ENCODE measurements at places on chromosomes 1 and 21. TPM values are rescaled to one million over a fixed set of nuclear protein-coding genes. Genes with fewer than 3 reads are reported as not detected.

DNA sequence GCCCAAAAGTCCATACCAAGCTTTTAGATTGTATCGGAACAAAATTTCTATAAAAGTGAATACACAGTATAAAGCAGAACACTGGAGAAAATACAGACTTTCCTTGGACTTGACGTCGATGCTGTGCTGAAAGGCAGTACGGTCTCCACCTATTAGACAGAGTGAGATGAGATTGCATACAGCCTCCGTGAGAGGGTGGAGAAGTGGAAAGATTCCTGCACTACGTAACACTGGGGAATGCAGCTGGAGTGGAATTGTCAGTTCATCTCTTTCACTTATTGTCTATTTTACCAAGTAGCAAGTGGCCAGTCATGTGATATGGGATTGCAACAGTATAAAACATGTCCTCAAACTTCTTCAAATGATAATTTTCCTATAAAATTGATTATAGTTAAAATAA, 209.5 kb downstream of the ZP4 start:
- DNase-seq = no peak

DNA sequence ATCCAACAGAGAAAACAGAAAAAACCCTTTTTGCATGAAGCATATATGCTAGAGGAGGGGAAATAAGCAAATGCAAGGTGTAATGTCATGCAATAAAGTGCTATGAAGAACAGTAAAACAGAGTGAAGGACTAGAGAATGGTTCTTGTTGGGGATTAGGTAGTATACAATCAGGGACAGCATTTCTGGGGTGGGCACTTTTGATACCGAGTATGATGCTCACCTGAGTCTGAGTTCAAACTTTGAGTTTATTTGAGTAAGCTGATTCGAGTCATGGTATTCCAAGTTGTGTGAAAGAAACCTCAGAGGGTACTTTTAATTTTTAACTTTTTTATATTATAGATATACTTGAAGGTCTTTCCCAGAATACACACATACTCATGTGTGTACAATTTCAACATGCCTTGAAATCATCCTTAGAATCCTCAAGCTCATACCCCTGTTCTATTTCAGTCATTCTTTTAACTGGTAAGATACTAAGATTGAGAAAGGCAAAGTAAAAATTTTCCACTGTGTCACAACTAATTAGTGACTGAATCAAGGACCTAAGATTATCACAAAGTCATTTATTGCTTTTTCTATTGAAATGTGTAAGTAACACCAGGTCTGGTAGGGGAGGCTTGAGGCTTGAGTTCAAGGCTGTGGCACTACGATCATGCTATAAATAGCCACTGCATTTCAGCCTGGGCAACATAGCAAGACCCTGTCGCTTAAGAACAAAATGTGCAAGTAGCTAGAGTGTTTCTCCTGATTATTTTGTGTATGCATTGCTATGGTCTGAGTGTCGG, 12.1 kb downstream of the LRRC8B start:
- DNase-seq = no peak

- DNase-seq = no peak
Observed at GRCh38 chr1:14616632-14617396, 18.3 kb downstream of the KAZN start.

GRCh38 chr1:107474877-107475612, 334.2 kb downstream of the NTNG1 start:
- no peak for DNase-seq

GRCh38 chr1:70360321-70360720, 5.8 kb upstream of the ANKRD13C start:
- no peak for DNase-seq

DNA sequence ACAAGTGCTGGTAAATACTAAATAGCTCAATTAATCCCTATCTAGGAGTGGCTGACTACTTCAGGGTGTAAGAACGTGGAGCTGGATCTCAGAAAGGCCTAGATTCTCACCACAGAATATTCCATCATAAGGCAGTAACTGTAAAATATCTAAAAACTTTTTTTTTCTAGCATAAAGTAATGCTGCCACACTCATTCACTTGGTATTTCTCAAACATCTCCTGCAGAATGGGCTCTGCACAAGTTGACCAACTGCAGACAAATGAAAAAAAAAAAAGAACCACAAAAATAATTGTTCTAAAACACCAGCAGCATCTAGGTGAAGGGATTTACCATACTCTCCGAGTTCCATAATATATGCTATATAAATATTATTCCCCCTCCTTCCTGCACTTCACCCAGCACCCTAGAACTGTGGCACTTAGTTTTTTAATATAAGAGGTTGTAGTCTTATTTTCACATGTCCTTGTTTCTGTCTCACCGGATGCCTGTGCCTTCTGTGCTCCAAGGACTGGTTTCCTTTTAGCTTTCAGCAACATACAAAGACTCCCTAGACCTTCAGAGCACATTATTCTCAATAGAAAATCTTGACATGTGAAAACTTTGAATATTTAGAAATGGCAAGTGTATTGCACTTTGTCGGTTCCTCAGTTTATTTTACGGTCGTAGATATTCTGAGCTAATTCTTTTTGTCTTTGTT, 8.9 kb downstream of the VSIG8 start:
- DNase-seq = peak; percentile 34

DNA sequence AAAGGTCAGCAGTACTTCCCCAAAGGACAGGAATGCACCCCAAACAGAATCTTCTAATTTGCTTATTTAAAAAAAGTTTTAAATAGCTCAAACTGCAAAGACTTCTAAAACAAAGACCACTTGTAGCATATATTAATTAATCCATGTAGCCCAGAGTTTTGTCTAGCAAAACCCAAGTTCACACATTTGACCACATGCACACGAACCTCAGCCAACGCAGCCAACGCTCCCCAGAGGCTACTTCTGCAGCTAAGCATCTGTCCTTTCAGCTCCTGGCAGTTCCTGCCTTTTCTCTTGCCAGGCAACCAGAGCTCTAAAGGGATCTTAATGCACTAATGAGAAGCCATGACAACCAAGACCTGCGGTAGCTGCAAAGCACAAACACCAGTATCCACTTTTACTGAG, 89.6 kb downstream of the RERE start:
- DNase-seq = peak; percentile 69

- no peak for DNase-seq
Observed at GRCh38 chr1:40058453-40059337, 18.2 kb downstream of the CAP1 start.

DNA sequence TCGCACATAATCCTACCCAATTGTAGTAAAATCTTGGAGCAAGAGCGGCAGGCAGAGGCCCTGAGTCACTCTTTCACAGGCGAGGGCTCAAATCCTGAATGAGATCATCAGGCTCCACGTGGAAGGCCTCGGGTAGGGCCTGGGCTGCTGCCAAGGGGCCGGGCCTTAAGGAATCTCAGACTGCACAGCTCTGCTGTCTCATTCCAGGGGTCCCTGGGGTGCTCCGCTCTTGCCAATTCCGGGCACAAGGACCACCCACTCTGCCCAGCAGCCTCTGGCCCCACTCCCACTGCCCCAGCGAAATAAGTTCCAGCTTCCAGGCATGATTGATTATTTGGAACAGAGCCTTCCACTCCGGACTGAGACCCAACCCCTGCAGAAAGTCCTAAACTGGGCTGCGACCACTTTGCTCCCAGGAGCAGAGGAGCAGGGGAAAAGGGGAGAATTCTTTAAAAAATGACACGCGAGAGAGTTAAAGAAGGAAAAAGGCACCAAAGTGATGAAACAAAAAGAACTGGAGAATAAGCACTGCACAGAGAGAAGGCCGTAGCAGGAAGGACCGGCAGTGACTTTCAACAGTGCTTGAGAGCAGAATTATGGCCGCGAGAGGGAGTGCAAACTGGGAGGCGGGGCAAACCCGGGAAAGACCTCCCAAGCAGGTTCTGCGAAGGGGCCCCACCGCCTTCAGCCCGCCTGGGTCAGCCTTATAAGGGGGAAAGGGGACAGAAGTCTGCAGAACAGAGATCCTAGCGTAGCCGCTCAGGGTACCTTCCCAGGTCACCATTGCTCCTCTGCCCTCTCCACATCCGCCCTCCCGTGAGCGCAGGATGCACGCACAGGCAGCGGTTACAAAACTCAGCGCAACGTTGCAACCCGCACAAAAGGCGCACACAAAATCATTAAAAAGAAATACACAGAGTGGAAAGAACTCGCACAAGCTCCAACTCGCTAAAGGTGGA, 2.0 kb downstream of the ADAMTS1 start:
- DNase-seq = peak; percentile 98

GRCh38 chr1:209267968-209268367, 315.5 kb upstream of the CAMK1G start:
- DNase-seq = no peak

DNA sequence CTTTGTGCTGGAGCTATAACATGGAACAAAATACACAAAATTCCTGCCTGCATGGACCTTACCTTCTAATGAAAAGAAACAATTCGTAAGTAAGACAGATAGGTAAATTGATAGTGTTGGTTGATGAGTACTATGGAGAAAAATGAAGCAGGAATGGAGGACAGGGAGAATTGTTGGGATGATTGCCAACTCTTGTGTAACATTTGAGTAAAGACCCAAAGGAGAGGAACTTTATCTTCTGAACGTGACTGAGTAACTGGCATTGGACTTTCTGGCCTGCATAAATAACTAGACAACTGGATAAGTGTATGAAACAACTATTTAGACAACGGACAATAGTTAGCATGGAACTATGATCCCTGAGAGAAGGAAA, 6.8 kb upstream of the EFCAB14 start:
- DNase-seq = no peak

GRCh38 chr21:24045775-24046215, 1561.5 kb downstream of the MRPL39 start:
- peak; percentile 61 for DNase-seq

GRCh38 chr1:68819190-68819829, 322.4 kb upstream of the DEPDC1 start:
- DNase-seq = no peak

GRCh38 chr1:240823357-240823756, 211.4 kb upstream of the GREM2 start:
- no peak for DNase-seq

DNA sequence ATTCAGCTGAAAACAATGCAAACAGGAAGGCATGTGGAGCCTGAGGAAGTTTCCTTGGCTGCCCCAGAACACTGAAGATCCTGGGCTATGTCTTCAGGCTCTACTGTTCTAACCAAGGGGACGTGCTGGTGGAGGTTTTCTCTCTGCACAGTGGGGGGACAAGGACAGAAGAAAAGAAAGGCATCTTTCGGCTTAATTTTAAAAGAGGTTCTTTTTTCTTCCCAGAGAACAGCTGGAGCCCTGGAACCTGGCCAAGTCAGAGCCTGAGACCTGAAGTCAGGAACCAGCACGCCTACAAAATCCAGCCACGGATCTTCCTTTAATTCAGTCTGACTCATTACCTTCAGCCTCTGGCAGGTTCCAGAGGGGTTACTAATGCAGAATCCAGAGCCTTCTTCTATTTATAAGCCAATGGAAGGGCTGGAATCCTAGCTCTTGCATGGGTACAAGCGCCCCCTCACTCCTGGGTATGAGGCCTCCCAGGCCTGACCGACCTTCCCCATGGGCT, 19.8 kb downstream of the CTNNBIP1 start:
- DNase-seq = peak; percentile 81

- DNase-seq = peak; percentile 72
Observed at GRCh38 chr1:28437924-28438699, 67.7 kb upstream of the RCC1 start.

DNA sequence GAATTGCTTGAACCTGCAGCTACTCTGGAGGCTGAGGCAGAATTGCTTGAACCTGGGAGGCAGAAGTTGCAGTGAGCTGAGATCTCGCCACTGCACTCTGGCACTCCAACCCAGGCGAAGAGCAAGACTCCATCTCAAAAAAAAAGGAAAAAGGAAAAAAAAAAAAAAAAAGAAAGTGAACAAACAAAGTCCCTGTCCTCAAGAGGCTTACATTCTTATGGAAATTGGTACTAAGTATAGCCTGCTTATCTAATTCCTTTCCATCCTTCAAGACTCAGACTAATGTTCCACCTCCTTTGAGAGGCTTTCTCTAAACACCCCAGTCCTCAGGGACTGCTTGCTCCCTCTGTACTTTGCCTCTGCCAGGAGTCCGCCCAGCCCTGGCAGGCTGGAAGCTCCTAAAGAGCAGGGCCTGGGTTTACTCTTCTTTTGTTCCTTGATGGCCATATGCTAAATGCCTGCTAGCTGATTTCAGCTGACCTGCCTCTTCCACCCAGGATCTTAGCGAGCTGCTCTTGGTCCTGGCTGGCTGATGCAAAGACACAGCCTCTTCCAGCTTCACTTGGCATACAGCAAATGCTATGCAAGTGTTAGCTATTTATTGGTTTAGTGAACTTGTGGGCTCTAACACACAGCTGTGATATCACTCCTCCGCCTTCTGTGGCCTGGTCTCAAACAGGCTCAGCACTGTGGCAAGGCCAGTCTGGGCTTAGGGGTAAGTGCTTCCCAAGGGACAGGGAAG, 9.8 kb downstream of the SLC9A1 start:
- DNase-seq = peak; percentile 43

DNA sequence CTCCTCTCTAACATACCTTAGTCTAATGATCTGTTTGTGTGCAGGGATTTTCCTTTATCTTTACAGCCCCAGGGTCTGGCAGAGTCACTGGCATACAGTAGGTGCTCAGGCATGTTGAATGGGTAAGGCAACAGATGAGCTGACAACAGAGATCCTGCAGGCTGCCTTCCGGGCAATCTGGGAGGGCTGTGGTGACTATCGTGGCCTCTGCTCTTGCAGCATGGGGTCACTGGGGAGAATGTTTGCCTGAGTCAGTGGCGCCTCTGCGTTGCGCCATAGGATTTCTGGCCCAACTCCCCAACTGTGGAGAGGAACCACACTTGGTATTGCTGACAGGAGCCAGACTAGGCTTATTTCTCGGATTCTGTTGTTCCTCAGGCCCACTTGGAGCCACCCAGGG, 93.8 kb downstream of the LAMC2 start:
- DNase-seq = peak; percentile 60

GRCh38 chr1:45044916-45045315, 32.9 kb downstream of the UROD start:
- no peak for DNase-seq

GRCh38 chr21:39885119-39885848, 18.0 kb downstream of the PCP4 start:
- peak; percentile 9 for DNase-seq

GRCh38 chr1:68276448-68276847, 44.1 kb upstream of the WLS start:
- no peak for DNase-seq

DNA sequence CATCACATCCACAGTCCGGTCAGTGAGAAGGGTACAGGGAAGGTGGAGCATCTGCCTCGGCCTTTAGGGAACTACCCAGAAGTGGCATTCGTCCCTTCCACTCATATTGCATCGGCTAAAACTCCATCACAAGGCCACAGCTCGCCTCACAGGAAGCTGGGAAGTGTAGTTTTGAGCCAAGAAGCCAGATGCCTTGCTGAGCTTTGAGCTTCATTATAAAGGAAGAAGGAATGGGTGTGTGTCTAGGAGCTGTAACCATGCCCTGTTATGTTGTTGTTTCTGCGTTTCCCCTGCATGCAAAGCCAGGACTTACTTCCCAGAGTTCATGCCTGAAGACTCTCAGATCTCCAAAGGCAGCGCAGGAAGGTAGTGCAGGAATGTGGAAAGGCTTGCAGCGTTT, 61.1 kb downstream of the OPTC start:
- DNase-seq = peak; percentile 42

Gene ZNF697
- total RNA-seq = 22.2 TPM

Gene CA6
- total RNA-seq = not detected

Gene DENND2D
- total RNA-seq = 61.6 TPM

Gene GPATCH3
- total RNA-seq = 16.7 TPM

Gene SKI
- 90.7 TPM for total RNA-seq

Gene AMY1C
- total RNA-seq = 22.2 TPM

Gene HEATR1
- 32.0 TPM for total RNA-seq

Gene CYP4X1
- 20.4 TPM for total RNA-seq

Gene RGS16
- 13.6 TPM for total RNA-seq

Gene FAM72B
- total RNA-seq = 1.1 TPM

Gene KRTAP21-2
- not detected for total RNA-seq
